Naive thymus-derived CD4-positive, alpha-beta T cell (primary cell): ENCODE measurements at places on chromosomes 13 and 19.

DNA sequence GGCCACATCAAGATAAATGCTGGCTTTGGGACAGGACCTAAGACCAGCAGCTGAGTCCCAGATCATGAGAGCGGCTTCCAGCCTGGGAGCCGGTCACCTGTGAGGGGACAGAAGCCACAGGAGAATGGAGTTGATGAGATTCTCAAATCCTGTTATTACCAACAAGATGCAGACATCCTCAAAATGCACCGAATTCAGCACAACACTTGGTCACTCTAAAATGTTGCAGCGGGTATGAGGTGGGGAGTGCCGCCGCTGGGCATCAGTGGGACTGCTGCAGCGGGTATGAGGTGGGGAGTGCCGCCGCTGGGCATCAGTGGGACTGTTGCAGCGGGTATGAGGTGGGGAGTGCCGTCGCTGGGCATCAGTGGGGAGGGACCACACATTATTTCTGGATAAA lies 21.2 kb downstream of the RANBP3 start:
- DNase-seq = no peak

DNA sequence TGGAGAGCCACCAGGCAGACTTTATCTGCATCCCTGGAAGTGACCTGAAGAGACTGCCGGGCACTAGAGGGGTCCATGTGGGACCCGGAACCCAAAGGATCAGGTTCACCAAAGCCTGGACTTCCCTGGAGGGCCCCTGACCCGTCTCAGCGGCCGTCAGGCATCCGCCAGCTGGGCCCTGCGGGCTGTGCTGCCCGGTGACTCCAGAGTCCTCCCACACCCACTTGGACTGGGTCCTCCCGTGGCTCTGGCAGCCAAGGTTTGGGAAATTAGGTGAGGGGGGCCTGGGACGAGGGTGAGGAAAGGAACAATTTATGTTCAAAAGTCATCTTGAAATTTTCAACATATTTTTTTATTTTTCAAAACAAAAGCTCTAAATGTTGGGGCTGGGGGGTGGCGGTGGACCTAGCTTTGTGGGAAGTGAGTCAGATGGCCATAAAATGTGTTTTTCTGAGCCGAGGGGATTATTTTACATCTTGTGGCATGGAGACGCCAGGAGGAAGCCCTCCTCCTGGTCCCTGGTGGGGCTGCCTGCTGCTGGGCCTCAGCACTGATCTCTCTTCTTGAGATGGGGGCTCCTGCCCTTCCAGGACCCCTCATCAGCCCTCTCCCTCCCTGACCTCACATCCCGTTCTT lies 20.2 kb downstream of the CEBPA start:
- no peak for DNase-seq

GRCh38 chr13:35891507-35892441 lies 239.4 kb downstream of the DCLK1 start:
- DNase-seq = no peak

DNA sequence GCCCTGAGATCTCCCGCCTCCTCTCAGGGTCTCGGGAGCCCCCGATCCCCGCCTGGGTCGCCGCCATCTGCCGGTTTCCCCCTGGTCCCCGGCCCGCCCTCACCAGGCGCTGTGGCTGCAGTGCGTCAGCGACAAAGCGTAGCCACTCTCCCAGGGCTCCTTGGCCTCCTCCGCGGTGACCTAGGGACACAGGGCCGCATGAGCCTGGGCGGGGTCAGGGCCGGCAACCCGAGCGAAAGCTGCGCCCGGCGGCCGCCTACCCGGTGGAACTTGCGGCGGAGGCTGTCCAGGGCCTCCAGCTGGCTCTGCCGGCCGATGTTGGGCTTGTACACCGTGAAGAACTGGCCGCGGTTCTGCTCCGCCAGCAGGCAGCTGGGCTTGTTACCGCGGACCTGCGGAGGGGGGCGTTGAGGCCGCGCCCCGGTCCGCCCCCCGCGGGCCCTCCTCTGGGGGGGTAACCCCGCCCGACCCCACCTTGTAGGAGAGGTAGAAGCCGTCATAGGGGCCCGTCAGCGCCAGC lies 5.3 kb downstream of the GPX4 start:
- DNase-seq = no peak
